ENCODE measurements at places on chromosomes 2 and 18. TPM values are rescaled to one million over a fixed set of nuclear protein-coding genes. Genes with fewer than 3 reads are reported as not detected.

The DYNAP gene
- total RNA-seq = not detected

The LINC00305 gene
- not detected for total RNA-seq

The ERBB4 gene
- 1.9 TPM for total RNA-seq

DNA sequence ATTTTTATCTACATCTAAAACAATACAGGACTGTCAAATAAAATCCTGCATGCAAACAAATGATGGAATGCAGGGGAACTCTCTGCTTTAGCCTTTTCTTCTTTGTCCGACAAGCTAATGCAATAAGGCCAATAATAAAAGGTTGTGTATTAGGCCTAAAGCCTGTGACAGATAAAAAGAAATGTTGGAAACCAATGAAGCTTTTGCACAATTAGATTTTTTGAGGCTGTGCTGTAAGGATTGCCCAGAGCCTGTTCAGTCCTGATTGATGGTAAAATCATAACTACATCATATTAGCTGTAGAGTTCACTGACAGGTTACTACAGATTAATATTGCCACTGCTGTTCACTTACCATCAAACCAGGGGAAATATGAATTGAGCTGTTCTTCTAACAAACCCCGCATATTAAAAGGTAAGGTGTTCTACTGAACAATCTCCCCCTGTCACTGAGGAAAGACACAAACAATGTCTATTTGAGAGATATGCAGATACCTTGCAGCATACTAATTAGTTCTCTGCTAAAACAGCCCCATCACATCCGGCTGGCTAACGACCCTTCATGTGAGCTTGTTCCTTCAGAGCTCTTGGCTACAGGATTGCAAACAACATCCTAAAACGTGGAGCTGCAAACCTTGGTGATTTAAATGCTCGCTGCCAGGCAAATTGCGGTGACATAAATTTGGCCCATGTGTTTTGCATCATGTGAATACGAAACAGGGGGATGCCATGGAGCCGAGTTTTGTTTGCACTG is 305.4 kb downstream of the MTX2 start:
- DNase-seq = no peak

- DNase-seq = no peak
Measured at GRCh38 chr2:232386740-232387450, 8.3 kb downstream of the ALPP start.

DNA sequence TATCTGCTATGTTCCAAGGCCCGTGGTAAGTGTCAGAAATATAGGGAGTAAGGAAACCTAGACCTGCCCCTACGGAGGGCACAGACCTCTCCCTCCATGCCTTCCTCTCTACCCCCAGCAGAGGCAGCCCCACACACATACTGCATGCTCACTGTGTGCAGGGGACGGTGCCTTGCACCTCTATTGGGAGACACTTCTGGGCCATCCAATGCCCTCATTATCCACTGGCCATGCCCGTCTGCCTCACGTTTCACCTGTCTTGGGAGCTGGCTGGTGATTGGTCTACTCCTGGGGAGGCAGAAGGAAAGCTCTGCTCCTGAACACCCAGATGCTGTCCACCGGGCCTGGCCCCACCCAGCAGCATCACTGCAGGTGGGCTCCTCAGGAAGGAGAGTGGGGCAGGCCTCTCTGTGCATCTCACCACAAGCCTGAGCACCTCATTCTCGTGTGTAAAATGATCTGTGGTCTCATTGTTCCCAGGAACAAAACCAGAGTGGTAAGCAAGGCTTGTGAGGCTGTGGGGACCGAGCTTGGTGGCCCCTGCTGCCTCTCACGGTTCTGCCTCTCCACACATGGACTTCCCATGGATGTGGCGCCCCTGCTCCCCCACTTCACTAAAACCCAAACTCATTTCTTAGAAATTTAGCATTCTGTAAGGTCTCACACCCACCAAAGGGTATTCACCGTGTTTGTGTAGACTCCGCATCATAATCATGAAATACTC is 312.5 kb upstream of the HS6ST1 start:
- DNase-seq = no peak

DNA sequence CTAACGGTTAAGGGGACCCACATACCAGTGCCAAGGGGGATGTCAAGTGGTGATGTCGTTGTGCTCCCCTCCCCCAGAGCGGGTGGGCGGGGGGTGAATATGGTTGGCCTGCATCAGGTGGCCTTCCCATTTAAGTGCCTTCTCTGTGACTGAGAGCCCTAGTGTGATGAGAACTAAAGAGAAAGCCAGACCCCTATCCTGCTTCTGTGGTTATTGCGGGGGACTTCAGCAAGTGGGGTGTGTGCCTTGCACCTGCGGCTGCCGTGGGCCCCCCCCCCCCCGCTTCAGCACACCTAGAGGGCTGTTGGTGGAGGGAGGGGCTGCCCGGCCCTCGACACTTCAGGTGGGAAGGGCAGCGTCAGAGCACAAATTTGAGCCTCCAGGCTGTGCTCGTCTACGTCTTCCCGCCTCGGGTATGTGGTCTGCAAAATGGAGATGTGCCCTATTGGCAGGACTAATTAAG is 6.1 kb downstream of the CTDSP1 start:
- DNase-seq = no peak

- no peak for DNase-seq
Measured at GRCh38 chr2:119841550-119841949, 81.8 kb downstream of the PTPN4 start.

DNA sequence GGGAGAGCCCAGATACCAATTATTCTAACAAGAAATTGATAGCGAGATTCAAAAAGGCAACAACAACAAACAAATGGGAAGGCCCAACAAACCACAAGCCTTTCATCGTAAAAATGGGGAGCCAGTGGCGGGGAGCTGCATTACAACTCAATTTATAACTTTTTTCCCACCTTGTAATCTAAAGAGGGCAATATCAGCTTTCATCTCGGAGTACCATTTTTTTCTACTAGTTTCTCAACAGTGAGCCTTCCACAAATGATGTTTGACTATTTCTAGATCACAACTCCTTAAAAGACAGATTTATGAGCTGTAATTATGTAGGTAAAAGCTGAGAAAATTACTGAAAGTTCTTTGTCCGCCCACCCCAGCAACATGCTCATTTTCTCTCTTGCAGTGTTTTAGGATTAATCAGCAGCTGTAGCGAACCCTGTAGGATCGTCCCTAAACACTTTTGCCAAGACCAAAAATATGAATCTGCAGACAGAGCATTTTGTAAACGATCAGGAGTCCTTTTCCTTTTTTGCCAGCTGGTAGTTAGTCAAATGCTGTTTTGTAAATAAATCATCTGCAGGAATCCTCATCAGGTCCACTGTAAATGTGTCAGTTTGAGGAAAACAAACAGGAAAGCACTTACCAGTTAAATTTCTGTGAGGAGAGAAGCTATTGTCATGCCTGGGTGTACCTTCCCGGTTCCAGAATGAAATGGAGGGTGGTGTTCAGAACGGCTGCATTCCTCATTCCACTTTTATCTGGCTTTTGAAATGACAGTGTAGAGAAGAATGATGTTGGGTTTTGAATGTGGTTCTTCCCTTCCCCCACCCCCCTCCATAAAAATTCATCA is 53.2 kb downstream of the EEF1B2 start:
- DNase-seq = peak; percentile 13

GRCh38 chr2:238790126-238790832 is 57.6 kb upstream of the TWIST2 start:
- DNase-seq = no peak

- no peak for DNase-seq
Measured at GRCh38 chr2:134253804-134254203, at the start of gene MGAT5. MGAT5 (plus strand) TSS chr2:134254072; CDS start chr2:134254404, 332 bp downstream.

GRCh38 chr2:105760191-105760590 is 15.5 kb downstream of the NCK2 start:
- DNase-seq = no peak

GRCh38 chr2:9644603-9645002 is 13.8 kb upstream of the YWHAQ start:
- DNase-seq = no peak

DNA sequence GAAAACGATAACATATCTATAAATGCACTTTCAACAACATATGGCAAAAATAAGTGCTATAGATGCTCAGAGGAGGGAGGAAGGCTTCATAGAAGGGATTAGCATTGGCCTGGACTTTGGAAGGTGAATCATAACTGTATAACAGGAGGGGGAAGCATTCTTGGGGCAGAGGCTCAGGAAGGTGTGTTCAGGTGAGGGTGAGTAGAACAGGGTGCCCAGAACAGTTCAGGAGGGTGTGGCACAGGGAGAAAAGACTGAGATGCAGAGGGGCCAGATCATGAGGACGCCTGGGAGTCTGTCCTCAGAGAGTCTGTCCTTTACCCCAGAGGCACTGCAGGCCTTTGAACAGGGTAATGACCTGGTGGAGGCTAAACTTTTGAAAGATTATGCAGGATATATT is 29.3 kb upstream of the MEP1B start:
- DNase-seq = no peak

- DNase-seq = no peak
Measured at GRCh38 chr2:218476676-218477075, 57.8 kb downstream of the VIL1 start.

DNA sequence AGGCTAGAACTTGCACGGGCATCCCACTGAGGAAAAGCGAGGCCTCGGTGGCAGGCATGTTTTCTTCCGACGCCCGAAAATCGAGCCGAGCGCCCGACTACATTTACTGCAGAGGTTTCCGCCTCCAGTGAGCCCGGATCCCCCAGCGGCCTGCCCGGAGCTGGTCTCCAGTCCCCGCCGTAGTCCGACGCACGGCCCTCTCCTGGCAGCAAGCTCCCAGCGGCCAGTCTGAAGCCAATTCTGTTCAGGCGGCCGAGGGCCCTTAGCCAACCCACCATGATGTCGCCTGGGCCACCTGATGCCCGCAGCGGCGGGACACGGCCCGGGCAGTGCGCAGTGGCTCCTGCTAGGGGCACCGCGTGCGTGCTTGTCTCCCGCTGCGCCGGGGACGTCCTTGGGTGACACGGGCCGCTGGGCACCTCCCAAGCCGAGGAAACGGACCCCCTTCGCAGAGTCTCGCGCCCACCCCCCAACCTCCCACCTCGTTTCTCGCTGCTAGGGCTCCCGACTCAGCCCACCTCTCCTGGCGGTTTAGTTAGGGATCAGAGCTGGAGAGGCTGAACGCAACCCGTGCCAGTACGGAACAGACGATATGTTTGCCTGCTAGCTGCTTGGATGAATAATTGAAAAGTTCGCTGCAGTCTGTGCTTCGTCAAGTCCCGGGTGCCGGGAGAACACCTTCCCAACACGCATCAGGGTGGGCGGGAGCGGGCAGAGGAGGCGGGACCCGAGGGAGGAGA is 5.3 kb downstream of the ONECUT2 start:
- DNase-seq = no peak

DNA sequence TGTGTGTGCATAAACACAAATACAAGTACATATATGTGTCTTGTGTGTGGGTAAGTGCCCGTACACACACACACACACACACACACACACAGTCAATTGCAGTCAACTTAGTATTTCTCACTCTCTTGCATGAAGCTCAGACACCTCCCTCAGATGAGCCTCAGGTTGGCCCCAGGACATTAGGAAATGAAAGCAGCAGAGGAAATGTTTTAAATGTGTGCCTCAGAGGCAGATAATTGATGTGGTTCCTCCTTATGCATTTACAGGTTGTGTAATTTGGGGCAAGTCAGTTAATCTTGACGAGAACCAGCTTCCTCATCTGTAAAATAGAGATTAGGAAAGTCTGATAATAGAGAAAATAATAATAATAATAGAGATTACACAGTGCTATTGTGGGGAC is 814.0 kb upstream of the ID2 start:
- DNase-seq = no peak

GRCh38 chr2:220437938-220438337 is 810.5 kb downstream of the SLC4A3 start:
- DNase-seq = no peak

DNA sequence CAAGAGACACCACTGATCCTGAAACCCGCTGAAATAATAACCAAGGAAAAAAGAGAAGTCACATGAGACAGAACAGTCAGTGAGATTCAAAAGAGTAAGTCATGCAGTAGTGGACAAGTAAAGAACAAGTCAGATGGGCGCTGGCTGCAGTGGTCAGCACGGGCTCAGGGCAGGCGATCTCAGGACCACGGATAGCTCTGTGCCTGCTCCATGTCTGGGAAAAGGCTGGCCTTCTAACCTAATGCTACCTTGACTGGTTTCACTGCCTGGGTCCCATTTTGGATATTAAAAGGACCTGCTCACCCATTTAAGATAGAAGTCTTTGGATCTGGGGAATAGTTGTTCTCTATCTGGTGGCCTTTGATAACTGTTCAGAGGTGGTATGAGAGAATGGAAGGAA is 61.7 kb upstream of the LCLAT1 start:
- DNase-seq = peak; percentile 50

GRCh38 chr2:75058427-75058826 is 100.0 kb downstream of the POLE4 start:
- DNase-seq = no peak

DNA sequence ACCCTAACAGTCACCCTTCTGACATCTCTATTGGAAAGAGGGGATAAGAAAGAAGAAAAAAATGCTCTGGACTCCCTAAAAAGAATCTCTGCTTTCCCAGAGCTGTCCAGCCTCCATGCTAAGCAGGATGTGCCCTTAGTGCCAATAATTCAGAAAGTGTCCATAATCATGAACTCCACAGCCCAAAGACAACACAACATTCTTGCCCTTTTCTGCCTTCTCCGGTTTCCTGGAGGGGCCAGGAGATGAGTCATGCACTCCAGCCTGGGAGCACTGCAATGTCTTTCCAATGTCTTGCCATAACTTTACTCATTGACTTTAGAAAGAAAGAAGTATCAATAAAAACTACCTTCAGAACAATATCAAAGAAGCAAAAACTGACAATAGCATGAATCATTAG is 44.0 kb downstream of the KLF7 start:
- peak; percentile 82 for DNase-seq

DNA sequence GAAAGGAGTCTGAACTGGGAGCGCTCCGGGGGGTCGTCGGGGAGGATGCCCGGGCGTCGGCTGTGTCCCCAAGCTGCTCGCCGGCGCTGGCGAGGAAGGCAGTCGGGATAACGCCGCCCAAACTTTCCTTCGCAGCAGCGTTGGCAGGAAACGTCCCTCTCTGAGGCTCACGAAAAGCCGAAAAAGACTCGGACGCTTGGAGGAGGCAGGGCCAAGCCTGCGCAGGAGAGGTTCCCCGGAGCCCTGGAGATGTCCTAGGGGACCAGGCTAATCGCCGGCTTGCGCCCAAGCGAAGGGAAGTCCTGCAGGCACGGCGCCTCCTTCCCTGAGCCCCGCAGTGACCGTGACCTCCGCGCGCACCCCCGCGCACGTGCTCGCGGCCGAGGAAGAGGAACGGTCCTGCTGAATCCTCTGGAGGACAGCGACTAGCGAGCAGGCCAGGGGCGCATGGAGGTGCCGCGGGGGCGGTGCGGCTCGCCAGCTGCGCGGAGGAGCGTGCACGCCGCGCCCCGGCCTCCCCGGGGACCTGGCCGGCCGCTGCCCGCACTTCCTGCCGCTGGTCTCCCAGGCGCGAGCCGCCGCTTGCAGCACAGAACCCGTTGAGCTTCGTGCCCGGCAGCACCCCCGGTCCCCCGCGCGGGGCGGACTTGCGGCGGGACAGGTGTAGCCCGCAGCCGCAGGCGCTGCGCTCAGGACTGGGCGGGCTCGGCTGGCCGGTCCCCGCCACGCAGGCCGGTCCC is at the start of gene SH3RF3:
Gene SH3RF3, plus strand, starts transcription at position 590 of the 740 bp plus-strand sequence.
- DNase-seq = no peak

Data from renal cortical epithelial cell (primary cell).